ENCODE measurements at places on chromosomes 4 and X.
A peak's percentile ranks its signal among the peaks of the same experiment; 100 is the strongest.

GRCh38 chrX:38811515-38812243 lies 10.4 kb downstream of the MID1IP1 start:
- peak; percentile 21 for DNase-seq

DNA sequence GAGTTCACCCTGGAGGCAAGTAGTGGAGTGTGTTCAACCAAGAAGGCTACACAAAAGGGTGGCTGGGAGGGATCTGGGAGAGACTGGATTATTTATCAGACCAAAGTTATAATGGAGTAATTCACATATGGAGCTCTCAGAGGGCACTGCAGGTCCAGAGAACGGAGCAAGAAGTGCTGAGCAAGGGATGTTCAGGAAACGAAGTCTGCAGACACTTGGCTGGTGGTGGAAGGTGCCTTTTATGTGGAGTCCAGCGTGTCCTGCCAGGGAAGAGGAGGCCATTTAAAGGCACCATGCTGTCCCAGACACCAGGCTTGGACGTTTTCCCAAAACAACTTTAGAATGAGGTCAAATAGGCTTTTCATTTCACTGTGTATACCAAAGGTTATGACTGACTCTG lies 130.1 kb downstream of the CEP135 start:
- no peak for DNase-seq

GRCh38 chrX:134520860-134521390 lies 61.0 kb downstream of the HPRT1 start:
- peak; percentile 62 for DNase-seq

DNA sequence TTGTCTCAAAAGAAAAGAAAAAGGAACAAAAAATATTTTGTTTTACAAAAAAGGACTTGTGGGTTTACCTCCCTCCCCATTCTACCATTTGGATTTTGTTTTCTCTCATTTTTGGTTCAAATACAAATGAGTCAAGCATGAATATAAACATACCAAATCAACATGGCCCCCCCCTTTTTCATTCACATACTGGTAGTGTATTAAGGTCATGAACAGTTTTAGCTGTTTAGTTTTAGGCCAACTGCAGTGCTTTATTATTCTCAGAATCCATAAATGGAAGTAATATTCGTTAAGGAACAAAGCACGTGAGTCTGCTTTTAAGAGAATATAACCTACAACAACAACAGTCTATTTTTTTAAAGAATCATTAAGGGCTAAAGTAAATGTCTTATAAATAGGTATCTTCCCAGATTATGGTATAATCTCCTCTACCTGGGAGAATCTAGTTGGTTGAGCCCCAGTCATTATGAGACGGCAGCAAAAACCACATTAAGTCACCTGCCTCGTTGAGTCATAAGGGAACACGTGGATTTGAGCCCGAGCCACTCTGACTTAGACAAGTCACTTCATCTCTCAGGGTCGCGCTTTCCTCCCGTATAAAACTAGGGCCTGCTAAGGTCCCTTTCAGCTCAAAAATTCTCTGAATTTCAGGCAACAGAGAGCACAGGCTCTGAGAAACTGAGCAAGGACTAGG lies 26.7 kb downstream of the BCLAF3 start:
- peak; percentile 54 for DNase-seq

- DNase-seq: no peak
Measured at GRCh38 chr4:2839060-2839459, 4.6 kb upstream of the ADD1 start.

GRCh38 chr4:149140841-149141240 lies 674.8 kb downstream of the IQCM start:
- no peak for DNase-seq

DNA sequence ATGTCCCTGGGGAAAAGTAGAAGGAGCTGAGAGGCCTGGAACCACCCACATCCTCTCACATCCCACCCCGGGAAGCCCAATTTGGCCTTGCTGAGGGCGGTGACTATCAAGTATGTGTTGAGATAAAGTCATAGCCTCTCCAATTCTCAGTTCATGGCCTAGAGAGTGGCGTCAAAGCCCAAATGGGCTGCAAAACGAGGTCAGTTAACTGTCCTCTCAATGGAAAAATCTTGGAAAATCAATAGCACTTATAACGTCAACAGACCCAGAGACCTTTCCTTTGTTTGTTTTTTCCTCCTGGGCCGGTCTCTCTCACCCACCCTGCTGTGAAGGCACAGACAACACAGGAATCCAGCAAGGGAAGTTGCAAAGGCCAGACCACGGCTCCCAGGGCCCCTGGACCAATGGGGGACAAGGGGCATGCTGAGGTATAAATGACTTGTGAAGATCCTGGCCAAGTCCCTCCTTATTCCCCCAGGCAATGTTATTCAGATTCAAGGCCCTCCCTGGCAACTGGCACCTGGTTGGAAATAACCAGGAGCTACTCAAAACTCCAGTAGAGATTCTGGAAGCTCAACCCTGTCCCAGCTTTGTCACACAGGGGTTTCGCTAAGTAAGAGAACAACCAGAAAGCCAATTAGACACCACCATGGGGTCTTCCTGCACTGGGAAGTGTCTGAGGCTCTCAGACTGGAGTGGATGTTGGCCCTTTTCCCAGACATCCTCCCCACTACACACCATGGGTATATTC lies 38.6 kb downstream of the TSC22D3 start:
- DNase-seq: no peak

GRCh38 chr4:163651761-163652160 lies 157.3 kb downstream of the TMA16 start:
- no peak for DNase-seq
